ENCODE measurements at places on chromosomes 1 and 21.

DNA sequence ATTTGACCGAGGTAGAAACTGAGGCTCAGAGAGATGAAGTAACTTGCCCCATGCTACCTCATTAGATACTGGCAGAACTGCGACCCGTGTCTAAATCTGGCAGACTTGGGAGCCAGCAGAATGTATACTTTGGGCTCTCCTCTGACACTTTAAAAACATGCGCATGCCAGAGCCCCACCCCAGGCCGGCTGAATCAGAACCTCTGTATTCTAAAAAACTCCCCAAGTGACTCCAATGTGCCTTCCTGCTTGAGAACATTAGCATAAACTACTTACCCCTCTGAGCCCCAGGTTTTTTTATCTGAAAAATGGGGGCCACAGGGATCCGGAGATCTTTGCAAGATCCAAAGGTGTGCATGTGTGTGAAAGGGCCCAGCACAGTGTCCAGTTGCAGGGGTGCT is 344.7 kb upstream of the USP24 start:
- H3K4me1 ChIP-seq: no peaks in the 10 kb centered on the region
- no peaks in the 10 kb centered on the region for H3K36me3 ChIP-seq
- no peak overlapping the region for H3K4me3 ChIP-seq
- DNase-seq: no peak
- H3K27ac ChIP-seq: no peak overlapping the region
- H3K27me3 ChIP-seq: no peaks in the 10 kb centered on the region

DNA sequence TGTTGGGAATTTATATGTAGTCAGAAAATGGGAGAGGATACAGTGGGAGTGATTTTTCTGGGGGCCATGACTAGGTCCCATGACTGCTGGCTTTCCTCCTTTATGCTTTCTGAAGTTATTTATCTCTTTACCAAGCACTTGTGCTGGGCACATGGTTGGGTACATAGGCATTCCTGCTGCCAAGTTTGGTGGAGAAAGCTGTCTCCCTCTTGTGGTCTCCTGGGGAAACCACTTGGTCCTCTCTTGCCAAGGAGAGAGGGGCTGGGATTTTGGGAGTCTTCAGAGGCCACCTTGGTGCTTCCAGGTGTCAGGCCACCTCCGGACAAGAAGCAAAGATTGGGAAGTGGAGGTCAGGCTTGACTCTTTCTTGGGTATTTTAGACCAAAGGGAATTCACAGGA is 120.2 kb upstream of the KCNE2 start:
- DNase-seq: peak; percentile 28
- H3K4me1 ChIP-seq: no peaks in the 10 kb centered on the region
- H3K36me3 ChIP-seq: no peaks in the 10 kb centered on the region
- H3K27me3 ChIP-seq: no peaks in the 10 kb centered on the region

DNA sequence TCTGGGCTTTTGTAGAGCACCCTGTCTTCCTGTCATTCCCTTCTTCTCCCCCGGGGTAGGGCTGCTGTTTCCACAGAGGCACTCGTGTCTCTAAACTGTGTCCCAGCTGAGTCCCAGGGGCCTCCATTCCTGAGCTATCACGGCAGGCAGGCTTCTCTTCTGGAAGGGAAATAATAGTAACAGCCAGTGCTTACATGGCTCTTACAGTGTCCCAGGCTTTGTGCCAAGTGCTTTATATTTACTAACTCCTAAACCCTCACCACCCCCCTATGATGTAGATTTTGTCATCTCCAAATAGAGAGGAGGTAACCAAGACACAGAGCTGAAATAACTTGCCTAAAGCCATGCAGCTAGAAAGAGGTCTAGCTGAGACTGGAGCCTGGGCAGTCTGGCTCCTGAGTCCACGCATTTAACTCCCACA is 1.4 kb upstream of the CELF3 start:
- DNase-seq: no peak
- H3K27ac ChIP-seq: no peak overlapping the region
- H3K36me3 ChIP-seq: no peaks in the 10 kb centered on the region
- H3K4me1 ChIP-seq: peaks cover 43% of the 10 kb centered on the region

DNA sequence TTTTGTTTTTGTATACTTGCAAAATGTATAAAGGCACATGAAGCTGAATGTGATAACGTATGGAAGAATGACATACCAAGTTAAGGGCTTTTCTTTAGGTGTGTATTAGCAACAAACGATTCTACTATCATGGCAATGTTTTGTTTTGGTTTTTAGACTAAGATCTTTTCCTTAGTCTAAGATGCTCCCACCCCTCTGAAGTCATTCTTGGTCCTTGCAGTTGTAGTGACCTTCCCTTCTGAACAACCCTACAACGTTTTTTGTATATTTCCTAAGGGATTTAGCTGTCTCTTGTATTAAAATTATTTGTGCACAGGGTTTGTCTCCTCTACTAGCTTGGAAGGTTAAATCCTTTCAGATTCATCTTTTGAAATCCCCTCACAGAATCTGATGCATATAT is 61.0 kb downstream of the SPAG17 start:
- no peak overlapping the region for H3K4me3 ChIP-seq
- no peaks in the 10 kb centered on the region for H3K36me3 ChIP-seq
- no peak overlapping the region for H3K27ac ChIP-seq
- no peak for DNase-seq

DNA sequence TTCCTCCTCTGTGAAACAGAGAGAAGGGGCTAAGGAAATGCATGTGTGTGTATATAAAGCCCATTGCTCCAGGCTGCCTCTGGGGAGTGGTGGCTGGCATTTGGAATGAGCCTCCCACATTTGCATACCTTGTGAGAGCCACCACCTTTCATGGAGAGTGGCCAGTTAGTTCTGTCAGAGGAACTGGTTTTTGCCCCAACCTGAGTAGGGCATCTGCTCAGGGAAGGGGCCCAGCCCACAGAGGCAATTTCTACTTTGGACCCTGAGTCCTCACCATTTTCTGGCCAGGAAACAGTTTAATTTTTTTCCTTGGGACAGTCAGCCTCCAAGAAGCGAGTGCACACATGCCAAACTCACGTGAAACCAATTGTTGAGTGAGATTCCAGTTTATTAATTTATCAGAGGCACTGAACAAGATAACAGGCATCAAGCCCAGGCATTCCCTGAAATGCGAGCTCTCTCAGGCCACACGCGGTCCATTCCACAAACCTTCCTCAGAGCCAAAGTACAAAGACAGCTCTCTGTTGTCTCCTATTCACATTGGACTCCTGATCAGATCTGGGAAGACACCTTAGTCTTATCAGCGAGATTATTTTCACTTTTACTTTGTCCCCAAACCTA is 1.0 kb upstream of the SLC6A9 start:
- no peaks in the 10 kb centered on the region for H3K36me3 ChIP-seq
- H3K4me3 ChIP-seq: no peak overlapping the region
- peak overlapping the region; percentile 17 for H3K27ac ChIP-seq
- H3K27me3 ChIP-seq: no peaks in the 10 kb centered on the region

DNA sequence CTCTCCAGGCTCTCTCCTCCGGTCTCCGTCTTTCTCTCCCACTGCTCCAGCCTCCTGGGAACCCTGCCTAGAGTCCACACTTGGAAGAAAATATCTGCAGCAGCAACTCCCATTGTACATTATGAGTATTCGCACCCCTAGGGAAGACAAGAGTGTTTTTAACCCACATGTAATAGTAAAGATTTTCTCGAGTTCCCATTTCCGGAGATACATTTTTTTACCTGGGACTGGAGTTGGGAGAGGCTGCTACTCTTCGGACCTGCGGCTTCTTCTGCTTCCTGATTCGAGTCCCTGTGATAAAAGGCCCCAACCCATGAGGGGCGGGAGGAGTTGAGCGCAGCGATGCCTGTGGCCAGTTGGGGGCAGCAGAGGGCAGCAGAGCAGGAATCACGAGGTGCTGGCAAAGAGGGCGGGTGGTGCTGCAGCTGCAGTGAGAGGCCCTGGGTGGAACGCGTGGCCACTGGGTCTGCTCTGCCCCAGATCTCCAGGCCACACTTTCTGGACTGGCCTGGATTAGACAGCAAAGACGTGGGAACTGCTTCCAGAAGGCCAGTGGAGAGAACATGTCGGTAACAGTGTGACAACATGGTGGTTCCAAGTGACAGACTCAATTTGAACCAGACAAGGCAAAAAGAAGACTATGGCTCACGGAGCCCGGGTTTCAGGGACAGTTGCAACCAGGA is 221.0 kb upstream of the CSF3R start:
- H3K4me3 ChIP-seq: no peak overlapping the region
- H3K36me3 ChIP-seq: no peaks in the 10 kb centered on the region
- peaks cover 4% of the 10 kb centered on the region for H3K4me1 ChIP-seq
- H3K27me3 ChIP-seq: peaks cover 8% of the 10 kb centered on the region
- H3K27ac ChIP-seq: no peak overlapping the region

- no peak overlapping the region for H3K27ac ChIP-seq
- peaks cover 4% of the 10 kb centered on the region for H3K4me1 ChIP-seq
- no peaks in the 10 kb centered on the region for H3K36me3 ChIP-seq
- no peak for DNase-seq
- no peaks in the 10 kb centered on the region for H3K27me3 ChIP-seq
Measured at GRCh38 chr1:224042557-224043118, 71.3 kb upstream of the FBXO28 start.

DNA sequence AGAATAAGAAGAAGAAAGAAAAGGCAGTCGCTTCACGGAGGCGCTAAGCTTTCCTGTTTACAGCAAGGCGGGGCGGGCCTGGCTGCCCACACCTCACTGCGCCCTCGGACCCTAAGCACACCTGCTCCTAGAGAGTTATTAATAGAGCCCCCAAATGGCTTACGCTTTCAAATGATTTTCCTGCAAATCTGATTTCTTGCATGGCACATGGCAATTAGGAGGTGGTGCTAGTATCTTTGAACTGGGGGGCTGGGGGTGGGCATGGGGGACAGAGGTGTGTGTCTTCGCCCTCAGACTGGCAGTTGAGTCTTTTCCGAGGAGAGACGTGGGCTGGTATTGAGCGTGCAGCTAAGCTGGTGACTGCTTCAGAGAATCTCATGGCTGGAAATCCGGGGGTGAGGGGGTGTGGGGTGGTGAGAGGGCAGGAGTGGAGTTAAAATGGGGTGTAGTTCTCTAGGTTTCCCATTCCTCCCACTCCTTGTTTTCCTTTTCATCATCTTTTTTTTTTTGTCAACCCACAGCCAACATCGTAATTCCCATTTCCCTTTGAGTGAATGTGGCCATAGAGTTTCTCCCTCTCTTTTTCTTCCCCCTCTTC is 1.3 kb downstream of the S1PR1 start:
- no peaks in the 10 kb centered on the region for H3K36me3 ChIP-seq
- peak; percentile 49 for DNase-seq
- H3K4me1 ChIP-seq: peaks cover 37% of the 10 kb centered on the region
- H3K27me3 ChIP-seq: peaks cover 34% of the 10 kb centered on the region

GRCh38 chr1:50966991-50967390 is 3.1 kb upstream of the CDKN2C start:
- no peak for DNase-seq
- no peaks in the 10 kb centered on the region for H3K27me3 ChIP-seq
- H3K4me1 ChIP-seq: peaks cover 35% of the 10 kb centered on the region

- H3K4me1 ChIP-seq: peaks cover 72% of the 10 kb centered on the region
- peak overlapping the region; percentile 82 for H3K4me3 ChIP-seq
- DNase-seq: peak; percentile 54
Measured at GRCh38 chr1:156498432-156499193, 2.0 kb downstream of the MEF2D start.

GRCh38 chr1:209651138-209651587 is 1.1 kb downstream of the LAMB3 start:
- H3K4me3 ChIP-seq: peak overlapping the region; percentile 25
- H3K27me3 ChIP-seq: no peaks in the 10 kb centered on the region
- peak; percentile 78 for DNase-seq
- peak overlapping the region; percentile 92 for H3K27ac ChIP-seq

GRCh38 chr1:33305016-33305415 is 15.9 kb downstream of the A3GALT2 start:
- peaks cover 20% of the 10 kb centered on the region for H3K4me1 ChIP-seq
- no peaks in the 10 kb centered on the region for H3K27me3 ChIP-seq
- H3K36me3 ChIP-seq: peaks cover 6% of the 10 kb centered on the region
- no peak for DNase-seq
- H3K27ac ChIP-seq: no peak overlapping the region
- H3K4me3 ChIP-seq: no peak overlapping the region

GRCh38 chr1:79556189-79556588 is 549.7 kb upstream of the ADGRL4 start:
- no peaks in the 10 kb centered on the region for H3K27me3 ChIP-seq
- no peak for DNase-seq
- no peaks in the 10 kb centered on the region for H3K36me3 ChIP-seq
- no peaks in the 10 kb centered on the region for H3K4me1 ChIP-seq
- H3K27ac ChIP-seq: no peak overlapping the region
- H3K4me3 ChIP-seq: no peak overlapping the region

GRCh38 chr1:61259379-61260148 is 177.2 kb downstream of the NFIA start:
- H3K4me1 ChIP-seq: peaks cover 7% of the 10 kb centered on the region
- no peaks in the 10 kb centered on the region for H3K27me3 ChIP-seq
- H3K36me3 ChIP-seq: no peaks in the 10 kb centered on the region
- peak overlapping the region; percentile 39 for H3K27ac ChIP-seq
- H3K4me3 ChIP-seq: no peak overlapping the region
- peak; percentile 20 for DNase-seq

DNA sequence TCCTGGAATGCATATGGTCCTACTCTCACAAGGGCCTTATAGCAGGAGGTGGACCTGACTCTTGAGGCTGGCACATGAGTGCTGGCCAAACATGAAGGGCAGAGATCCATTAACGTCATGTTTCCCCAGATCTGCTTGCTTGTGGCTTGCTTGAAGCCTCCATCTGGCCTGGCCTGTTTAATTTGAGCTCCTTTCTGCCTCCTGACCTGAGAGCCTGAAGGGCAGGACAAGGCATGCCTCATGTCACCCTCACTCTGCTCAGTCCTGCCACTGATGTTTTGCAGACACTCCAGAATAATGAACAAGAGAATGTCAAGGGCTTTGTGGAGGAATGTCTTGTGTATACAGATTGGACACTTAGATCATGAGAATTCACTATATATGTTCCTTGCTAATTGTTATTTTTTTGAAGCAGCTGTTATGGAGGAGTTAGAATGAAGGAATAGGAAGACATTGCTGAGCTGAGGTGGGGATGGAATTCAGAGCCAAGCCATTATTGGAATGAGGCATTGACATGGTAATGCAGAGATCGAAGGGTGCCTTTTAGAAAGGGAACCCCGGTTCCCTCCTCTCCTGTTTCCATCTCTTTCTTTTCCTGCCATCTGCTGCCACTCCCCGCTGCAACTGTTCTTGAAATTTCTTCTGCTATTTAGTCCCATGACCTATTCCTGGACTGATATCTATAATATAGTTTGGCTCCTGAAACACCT is 457.0 kb upstream of the PROX1 start:
- no peak for DNase-seq
- H3K4me3 ChIP-seq: no peak overlapping the region
- H3K27me3 ChIP-seq: no peaks in the 10 kb centered on the region
- no peaks in the 10 kb centered on the region for H3K36me3 ChIP-seq
- no peaks in the 10 kb centered on the region for H3K4me1 ChIP-seq

Data from stomach (tissue), 19 donors.